Type B pancreatic cell (in vitro differentiated cells): ENCODE measurements at places on chromosomes 3 and 15.

DNA sequence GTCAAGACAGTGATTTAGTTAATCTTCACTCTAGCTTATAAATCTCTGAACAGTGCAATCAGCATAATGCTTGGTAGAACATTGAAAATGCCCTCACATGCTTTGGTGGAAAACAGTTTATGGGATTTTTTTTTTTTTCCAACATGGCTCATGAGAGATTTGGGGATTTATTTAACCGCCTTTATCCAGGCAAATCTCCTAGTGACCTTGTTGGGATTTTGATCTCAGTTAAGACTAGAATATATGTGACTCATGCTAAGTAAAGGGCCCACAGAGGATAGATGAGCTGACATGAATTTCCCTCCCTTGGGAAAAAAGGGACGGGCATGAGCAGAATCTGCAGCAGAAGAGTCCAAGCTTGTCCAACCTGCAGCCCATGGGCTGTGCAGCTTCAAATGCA, 18.7 kb downstream of the LRTM1 start:
- H3K27ac ChIP-seq: no peak overlapping the region
- no peaks in the 10 kb centered on the region for H3K27me3 ChIP-seq
- no peak overlapping the region for H3K4me3 ChIP-seq
- peaks cover 5% of the 10 kb centered on the region for H3K36me3 ChIP-seq
- DNase-seq: no peak

GRCh38 chr15:45759936-45760335, 125.1 kb downstream of the SQOR start:
- no peak for DNase-seq
- no peak overlapping the region for H3K4me3 ChIP-seq
- H3K36me3 ChIP-seq: no peaks in the 10 kb centered on the region
- H3K27me3 ChIP-seq: no peaks in the 10 kb centered on the region
- H3K4me1 ChIP-seq: peaks cover 4% of the 10 kb centered on the region

DNA sequence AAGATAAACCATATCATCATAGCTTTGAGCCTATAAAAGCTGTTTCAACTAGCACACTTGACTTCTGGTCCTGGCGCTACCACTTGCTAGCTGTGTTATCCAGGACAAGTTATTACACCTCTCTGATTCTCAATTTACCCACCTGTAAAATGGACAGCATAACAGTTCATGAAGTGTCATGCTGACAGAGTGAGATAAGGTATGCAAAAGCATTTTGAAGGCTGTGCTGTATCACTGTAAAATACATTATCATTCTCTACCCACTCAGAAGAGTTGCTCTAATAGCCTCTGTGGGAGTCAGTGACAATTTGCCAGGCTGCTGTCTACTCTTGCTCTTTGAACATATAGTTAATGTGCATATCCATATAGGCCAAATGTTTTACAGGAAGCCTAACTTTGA, 93.0 kb downstream of the SSR3 start:
- no peak overlapping the region for H3K4me3 ChIP-seq
- no peaks in the 10 kb centered on the region for H3K27me3 ChIP-seq
- H3K4me1 ChIP-seq: peaks cover 30% of the 10 kb centered on the region

- peaks cover 33% of the 10 kb centered on the region for H3K4me1 ChIP-seq
- H3K27me3 ChIP-seq: no peaks in the 10 kb centered on the region
- H3K27ac ChIP-seq: no peak overlapping the region
- no peaks in the 10 kb centered on the region for H3K36me3 ChIP-seq
- DNase-seq: no peak
Observed at GRCh38 chr15:40332113-40332781, 8.5 kb downstream of the CCDC9B start.

GRCh38 chr3:43685921-43686320, 4.8 kb upstream of the ABHD5 start:
- H3K4me3 ChIP-seq: no peak overlapping the region
- H3K27ac ChIP-seq: no peak overlapping the region
- no peaks in the 10 kb centered on the region for H3K36me3 ChIP-seq
- no peak for DNase-seq

- H3K4me1 ChIP-seq: peaks cover 13% of the 10 kb centered on the region
- H3K27ac ChIP-seq: peak overlapping the region; percentile 60
- H3K36me3 ChIP-seq: peaks cover 50% of the 10 kb centered on the region
- DNase-seq: no peak
- peak overlapping the region; percentile 21 for H3K4me3 ChIP-seq
Observed at GRCh38 chr3:108053067-108053466, 37.8 kb downstream of the CD47 start.

- H3K36me3 ChIP-seq: peaks cover 34% of the 10 kb centered on the region
- no peak overlapping the region for H3K27ac ChIP-seq
- peaks cover 2% of the 10 kb centered on the region for H3K27me3 ChIP-seq
- H3K4me3 ChIP-seq: no peak overlapping the region
- no peaks in the 10 kb centered on the region for H3K4me1 ChIP-seq
- no peak for DNase-seq
Observed at GRCh38 chr3:44678480-44679116, 30.1 kb downstream of the ZNF35 start.

GRCh38 chr15:90665288-90666134, 51.6 kb upstream of the BLM start:
- H3K36me3 ChIP-seq: no peaks in the 10 kb centered on the region
- no peak overlapping the region for H3K4me3 ChIP-seq
- no peaks in the 10 kb centered on the region for H3K27me3 ChIP-seq
- no peak overlapping the region for H3K27ac ChIP-seq
- H3K4me1 ChIP-seq: no peaks in the 10 kb centered on the region

- no peaks in the 10 kb centered on the region for H3K27me3 ChIP-seq
- H3K36me3 ChIP-seq: no peaks in the 10 kb centered on the region
- peak overlapping the region; percentile 27 for H3K27ac ChIP-seq
- no peak for DNase-seq
- H3K4me3 ChIP-seq: peak overlapping the region; percentile 81
Observed at GRCh38 chr15:62887113-62887570, 155.4 kb upstream of the TPM1 start.

DNA sequence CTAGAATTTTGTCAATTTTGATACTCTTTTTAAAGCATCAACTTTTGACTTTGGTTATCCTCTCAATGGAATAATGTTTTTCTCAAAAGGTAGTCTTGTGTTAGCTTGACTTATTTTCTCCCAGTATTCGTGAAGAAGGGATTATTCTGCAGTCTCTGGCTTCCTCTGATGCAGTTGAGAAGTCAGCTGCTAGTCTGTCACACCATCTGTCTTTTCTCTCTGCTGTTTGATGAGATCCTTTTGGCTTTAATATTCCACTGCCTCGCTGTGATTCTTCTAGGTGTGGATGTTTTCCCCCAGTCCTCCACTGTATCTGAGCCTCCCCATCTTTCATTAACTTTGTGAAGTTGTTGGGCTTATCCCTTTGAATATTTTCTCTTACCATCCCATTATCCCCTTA, 141.0 kb downstream of the WDR72 start:
- H3K36me3 ChIP-seq: no peaks in the 10 kb centered on the region
- no peak for DNase-seq
- no peaks in the 10 kb centered on the region for H3K4me1 ChIP-seq
- H3K27me3 ChIP-seq: no peaks in the 10 kb centered on the region
- H3K27ac ChIP-seq: no peak overlapping the region

DNA sequence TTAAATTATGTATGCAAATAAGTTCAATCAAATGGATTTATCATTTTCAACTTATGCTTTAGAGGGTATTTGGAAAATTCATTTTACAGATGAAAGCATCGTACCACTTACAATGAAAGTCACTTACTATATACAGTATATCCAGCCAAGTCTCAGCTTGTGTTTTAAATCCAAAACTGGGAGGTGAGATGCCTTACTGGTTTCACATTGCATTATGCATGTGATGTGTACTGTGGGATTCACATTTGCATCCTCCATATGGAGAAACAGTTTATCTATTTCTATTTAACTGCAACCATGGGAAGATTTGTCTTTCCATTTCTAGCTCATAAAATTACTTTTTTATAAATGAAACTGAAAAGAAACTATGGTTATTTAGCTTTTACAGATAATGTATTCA, 248.1 kb downstream of the CNTN3 start:
- DNase-seq: no peak
- no peak overlapping the region for H3K4me3 ChIP-seq
- no peak overlapping the region for H3K27ac ChIP-seq
- no peaks in the 10 kb centered on the region for H3K36me3 ChIP-seq

DNA sequence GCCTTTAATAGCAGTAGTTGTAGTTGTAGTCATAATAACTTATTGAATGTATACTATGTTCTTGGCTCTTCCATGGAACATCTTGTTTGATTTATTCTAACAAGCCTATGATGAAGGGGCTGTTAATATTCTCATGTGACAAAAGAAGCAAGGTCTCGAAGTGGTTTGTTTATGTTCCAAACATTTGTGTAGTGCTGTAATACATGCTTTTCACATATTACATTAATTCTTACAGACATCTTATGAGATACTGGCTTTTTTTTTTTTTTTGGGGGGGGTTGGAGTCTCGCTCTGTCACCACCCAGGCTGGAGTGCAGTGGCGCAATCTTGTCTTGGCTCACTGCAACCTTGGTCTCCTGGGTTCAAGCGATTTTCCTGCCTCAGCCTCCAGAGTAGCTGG, 252.3 kb downstream of the PTPRG start:
- DNase-seq: no peak
- no peak overlapping the region for H3K27ac ChIP-seq
- peaks cover 16% of the 10 kb centered on the region for H3K4me1 ChIP-seq
- H3K36me3 ChIP-seq: no peaks in the 10 kb centered on the region

DNA sequence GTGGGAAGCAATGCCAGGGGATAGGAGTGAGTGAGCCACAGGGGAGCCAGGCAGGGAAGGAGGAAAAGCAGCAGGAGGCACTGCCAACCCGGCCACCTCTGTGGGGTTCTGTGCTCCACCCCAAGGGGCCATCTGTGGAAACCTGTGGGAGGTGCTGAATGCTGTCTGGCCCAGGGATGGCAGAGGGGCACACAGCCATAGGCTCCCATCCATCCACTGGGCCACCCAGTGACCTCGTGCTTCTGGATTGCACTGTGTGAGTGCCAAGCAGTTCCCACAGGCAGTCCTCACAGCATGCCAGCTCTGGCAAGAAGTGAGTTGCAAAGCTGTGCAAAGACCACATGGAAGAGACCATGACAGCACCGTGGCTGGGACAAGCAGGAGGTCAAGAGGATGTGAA, 27.5 kb downstream of the DNAJB8 start:
- H3K27ac ChIP-seq: no peak overlapping the region
- DNase-seq: no peak
- peaks cover 4% of the 10 kb centered on the region for H3K4me1 ChIP-seq
- no peak overlapping the region for H3K4me3 ChIP-seq

- peaks cover 50% of the 10 kb centered on the region for H3K4me1 ChIP-seq
- no peak for DNase-seq
- peaks cover 13% of the 10 kb centered on the region for H3K36me3 ChIP-seq
- H3K27me3 ChIP-seq: no peaks in the 10 kb centered on the region
- H3K27ac ChIP-seq: peak overlapping the region; percentile 5
Observed at GRCh38 chr3:25448750-25449692, 21.0 kb downstream of the RARB start.

DNA sequence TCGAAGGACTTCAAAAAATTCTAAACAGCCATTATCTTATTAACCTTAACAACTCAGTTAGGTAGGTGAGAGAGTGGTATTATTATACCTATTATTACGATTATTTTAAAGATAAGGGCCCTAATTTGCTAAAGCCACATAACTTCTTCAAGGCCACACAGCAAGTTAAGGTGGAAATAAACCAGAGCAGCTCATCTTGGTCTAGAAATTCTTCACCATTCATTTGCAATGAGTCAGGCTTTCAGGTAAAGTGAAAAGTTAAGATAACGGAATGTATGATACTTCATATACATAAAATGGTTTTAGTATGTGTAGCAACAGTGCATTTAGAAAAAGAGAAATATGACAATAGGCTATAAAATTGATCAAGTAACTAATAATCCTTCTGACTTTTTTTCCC, 920.2 kb downstream of the ROBO1 start:
- H3K27ac ChIP-seq: no peak overlapping the region
- peaks cover 42% of the 10 kb centered on the region for H3K4me1 ChIP-seq
- H3K4me3 ChIP-seq: no peak overlapping the region
- DNase-seq: no peak

DNA sequence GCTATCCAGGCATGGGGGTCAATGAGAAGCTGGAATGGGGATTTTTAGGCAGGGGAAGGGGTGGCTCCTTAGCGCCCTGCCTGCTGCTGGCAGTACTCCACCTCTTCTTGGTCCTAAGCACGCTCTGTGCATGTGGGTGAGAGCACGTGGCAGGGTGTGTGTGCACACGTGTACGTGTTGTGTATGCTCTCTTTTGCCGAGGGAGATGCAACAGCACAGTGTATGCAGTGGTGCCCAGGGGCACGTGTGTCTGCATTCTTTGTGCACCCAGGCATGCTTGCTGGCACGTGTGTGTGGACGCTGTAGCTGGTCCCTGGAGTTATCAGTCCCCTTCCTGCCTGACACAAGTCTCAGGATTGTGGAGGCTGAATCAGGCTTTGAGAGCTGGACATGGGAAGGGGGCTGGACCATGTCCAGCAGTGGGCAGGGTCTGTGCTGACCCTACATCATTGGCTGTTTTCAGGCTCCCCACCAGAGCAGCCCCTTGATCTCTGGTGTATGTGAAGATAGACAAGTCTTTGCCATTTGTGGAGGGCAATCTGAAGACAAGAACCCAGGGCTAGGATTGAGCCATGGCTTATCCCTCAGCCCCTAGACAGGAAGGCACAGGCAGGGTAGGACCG, 1.9 kb upstream of the CAMKV start:
- H3K27me3 ChIP-seq: peaks cover 44% of the 10 kb centered on the region
- no peak for DNase-seq
- no peak overlapping the region for H3K4me3 ChIP-seq
- no peaks in the 10 kb centered on the region for H3K36me3 ChIP-seq
- peaks cover 15% of the 10 kb centered on the region for H3K4me1 ChIP-seq

GRCh38 chr3:26630669-26631389, 8.3 kb downstream of the LRRC3B start:
- no peak for DNase-seq
- no peaks in the 10 kb centered on the region for H3K4me1 ChIP-seq
- peaks cover 25% of the 10 kb centered on the region for H3K27me3 ChIP-seq

DNA sequence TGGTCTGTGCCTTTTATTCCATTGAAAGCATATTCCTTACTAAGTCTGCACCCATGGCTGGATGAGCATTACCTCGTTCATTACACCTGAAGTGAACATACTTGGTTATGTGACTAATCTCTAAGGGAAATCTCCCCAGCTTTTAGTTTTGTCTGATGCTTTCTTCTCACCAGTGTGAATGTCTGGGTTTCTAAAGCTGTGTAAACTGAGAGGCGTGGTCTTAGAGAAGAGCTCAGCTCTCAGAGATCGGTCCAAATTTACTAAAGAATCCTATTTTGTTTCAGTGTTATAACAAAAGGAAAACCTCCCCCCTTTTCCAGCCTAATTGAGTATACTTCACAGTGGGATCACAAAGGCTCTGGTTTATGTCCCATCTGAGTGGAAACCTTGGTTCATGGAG, 352.3 kb downstream of the PTPRG start:
- no peak for DNase-seq
- no peak overlapping the region for H3K4me3 ChIP-seq
- peaks cover 7% of the 10 kb centered on the region for H3K36me3 ChIP-seq
- H3K4me1 ChIP-seq: peaks cover 30% of the 10 kb centered on the region
- peaks cover 3% of the 10 kb centered on the region for H3K27me3 ChIP-seq
- H3K27ac ChIP-seq: no peak overlapping the region

DNA sequence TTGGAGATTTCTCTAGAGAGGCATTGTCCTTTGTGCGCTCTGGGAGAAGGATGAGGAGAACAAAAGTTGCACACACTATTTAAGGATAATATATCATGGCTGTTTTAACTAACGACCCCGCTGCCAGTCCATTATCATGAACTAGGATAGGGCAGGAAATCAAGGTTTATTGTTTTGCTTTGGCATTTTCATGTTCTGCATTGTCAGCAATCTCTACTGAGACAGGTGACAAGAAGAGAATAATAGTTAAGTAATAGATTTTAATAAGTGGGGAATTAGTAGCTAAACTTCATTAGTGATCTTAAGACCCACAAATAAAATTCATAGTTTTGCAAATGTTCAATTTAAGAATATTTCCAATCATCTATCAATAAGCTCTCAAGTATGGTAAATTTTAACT, 20.6 kb upstream of the GMNC start:
- H3K4me1 ChIP-seq: peaks cover 4% of the 10 kb centered on the region
- no peak overlapping the region for H3K4me3 ChIP-seq
- no peaks in the 10 kb centered on the region for H3K27me3 ChIP-seq
- H3K36me3 ChIP-seq: no peaks in the 10 kb centered on the region
- DNase-seq: no peak
